ENCODE measurements at places on chromosomes 3 and 15. TPM values are rescaled to one million over a fixed set of nuclear protein-coding genes. Genes with fewer than 3 reads are reported as not detected.

- DNase-seq, result no peak
Measured at GRCh38 chr15:54840621-54841398, 355.9 kb downstream of the RSL24D1 start.

- DNase-seq, result no peak
Measured at GRCh38 chr3:36475558-36475957, 95.3 kb downstream of the STAC start.

DNA sequence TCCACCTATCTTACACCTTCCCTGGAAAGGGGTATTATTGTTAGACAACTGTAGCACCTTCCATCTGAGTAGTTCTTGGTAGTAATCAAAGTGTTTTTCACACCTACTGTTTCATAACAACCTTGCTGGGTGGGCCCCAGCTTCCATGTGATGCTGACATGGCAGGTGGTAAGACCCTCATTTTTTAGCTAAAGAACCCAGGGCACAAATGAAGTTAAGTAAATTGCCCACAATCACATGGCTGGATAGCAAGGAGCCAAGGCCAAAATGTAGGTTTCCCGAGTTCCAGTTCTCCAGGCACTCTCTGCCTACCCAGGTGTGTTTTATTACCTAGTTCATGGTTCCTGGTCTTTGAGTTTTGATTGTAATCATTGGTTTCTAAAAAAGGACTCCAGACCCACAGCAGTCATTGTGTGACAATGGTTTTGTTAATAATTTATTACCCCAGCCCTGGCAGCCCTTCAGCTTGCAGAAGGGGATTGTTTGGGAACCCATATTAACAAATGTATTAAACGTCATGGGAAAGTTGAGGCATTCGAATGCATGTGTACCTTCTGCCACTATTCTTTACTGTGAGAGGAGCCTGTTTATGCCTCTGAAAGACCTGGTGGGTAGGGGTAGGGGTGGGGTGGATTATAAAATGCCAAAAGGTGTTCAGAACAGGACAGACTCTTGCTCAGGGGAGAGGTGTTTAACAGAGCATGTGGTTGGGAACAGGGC, 222.2 kb upstream of the BHLHE40 start:
- DNase-seq, result no peak

DNA sequence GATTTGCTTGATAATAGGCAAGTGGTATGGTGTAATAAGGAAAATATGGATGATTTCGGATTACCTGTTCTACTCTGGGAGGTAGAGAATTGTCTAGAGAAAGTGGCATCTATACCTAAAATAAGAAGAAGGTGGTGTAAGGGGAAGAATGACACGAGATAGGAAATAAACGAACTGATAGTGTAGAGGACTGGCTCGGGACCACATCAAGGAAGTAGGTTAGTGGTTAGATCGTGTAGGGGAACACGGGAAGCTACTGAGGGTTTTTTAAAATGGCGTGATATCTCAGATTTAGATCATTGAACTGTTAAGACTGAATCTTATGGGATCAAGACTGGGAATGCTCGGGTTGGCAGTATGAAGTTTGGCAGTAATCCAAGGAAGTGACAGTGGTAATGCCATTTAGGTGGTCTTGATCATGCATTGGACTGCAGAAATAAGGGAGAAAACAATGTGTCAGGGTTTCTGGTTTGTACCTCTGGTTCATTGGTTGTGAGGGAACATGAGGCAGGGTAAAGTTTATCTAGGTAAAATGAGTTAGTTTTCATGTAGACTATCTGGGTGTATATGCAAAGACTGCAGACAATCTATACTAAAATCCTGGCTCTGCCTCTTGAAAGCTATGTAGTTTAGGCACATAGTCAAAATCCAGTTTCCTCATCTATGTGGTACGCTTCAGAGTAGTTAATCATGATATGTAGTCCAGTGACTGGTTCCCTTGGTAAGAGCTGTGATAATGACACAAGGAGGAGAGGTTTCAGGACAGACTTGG, 7.4 kb downstream of the RPL14 start:
- DNase-seq, result no peak

GRCh38 chr3:25235466-25235865, 192.6 kb upstream of the RARB start:
- DNase-seq, result no peak

GRCh38 chr3:197706658-197707057, 30.0 kb downstream of the RUBCN start:
- DNase-seq, result no peak

DNA sequence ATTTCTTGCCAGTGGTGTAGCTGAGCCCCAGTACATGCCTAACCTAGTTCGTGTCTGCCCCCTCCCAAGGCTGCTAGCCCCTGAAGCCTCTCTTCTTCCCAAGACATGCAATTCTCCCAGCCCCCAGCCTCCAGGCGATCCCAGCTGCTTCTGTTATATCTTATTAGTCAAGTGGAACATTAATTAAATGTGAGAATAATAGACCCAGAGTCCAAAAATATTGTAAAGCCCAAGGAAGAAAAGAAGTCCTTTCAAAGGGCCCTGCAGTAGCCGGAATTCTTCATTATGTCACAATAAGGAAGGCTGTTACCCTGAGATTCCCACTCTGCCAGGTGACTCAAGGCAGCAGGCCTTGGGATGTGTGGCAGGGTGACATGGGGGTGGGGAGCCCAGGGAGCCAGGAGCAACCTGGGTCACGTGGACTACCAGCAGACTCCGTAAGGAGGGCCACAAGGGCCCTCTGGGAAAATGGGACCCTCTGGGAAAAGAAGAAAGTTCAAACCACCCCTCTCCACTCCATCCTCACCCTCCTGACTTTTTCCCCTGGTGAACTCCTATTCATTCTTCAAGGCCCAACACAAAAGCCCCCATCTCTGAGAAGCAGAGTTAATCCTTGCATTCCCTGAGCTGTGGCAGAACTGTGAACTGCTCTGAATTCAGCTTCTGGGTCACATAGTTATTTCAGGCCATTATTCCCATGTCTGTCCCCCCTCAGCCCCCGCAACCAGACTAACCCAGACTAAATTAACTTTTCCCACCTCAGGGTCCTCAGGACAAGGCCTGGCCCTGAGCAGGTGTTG, 21.8 kb upstream of the TRH start:
- DNase-seq, result no peak

DNA sequence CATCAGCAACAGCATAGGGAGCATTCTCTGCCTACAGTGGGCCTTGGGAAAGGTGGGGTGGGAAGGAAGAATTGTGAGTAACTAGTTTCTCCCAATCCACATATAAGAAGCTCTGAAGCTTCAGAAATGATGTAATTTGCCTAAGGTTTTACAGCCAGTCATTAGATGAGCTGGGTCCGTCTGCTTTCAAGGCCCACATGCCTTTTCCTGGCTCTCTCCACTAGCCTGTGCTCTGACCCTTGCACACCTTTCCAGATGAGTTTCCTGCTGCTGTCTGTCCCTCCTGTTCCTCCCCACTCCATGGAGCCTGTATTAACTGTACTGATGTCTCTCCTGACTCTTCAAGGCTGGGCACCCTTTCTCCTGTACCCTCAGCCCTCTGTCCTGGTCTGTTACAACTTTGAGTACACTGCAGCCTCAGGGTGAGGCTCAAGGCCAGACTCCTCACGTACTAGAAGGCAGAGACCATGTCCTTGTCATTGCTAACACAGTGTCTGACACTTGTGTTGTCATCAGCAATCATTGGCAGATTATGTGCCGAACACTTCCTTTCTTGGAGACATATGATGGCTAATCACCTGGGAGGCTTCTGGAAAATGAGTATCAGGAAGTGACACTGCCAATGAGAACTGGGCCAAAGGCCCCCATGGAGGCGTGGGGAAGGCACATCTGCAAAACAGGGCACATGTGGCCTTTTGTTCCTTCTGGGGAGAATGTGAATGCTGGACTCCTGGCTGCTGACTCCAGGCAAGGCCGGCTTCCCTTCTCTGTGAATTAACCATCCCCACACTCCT, 6.6 kb downstream of the TM6SF1 start:
- DNase-seq, result no peak

The FSTL1 gene
- polyA plus RNA-seq, result 605 TPM

The FGF12 gene
- 7.1 TPM for polyA plus RNA-seq

The CHCHD6 gene
- 22.3 TPM for polyA plus RNA-seq

The LAMB2 gene
- polyA plus RNA-seq, result 441 TPM

The TNFSF10 gene
- polyA plus RNA-seq, result 48.7 TPM

The PAQR5 gene
- polyA plus RNA-seq, result 36.2 TPM

The RTP3 gene
- not detected for polyA plus RNA-seq

The PLOD2 gene
- 183 TPM for polyA plus RNA-seq

The TMCO5A gene
- polyA plus RNA-seq, result not detected

The CIB2 gene
- polyA plus RNA-seq, result 38.4 TPM

The IGSF10 gene
- polyA plus RNA-seq, result 1.7 TPM

The ADAM10 gene
- 240 TPM for polyA plus RNA-seq

The EIF4G1 gene
- polyA plus RNA-seq, result 221 TPM

The CTXN2 gene
- not detected for polyA plus RNA-seq
